ENCODE measurements at places on chromosomes 12 and 14.

DNA sequence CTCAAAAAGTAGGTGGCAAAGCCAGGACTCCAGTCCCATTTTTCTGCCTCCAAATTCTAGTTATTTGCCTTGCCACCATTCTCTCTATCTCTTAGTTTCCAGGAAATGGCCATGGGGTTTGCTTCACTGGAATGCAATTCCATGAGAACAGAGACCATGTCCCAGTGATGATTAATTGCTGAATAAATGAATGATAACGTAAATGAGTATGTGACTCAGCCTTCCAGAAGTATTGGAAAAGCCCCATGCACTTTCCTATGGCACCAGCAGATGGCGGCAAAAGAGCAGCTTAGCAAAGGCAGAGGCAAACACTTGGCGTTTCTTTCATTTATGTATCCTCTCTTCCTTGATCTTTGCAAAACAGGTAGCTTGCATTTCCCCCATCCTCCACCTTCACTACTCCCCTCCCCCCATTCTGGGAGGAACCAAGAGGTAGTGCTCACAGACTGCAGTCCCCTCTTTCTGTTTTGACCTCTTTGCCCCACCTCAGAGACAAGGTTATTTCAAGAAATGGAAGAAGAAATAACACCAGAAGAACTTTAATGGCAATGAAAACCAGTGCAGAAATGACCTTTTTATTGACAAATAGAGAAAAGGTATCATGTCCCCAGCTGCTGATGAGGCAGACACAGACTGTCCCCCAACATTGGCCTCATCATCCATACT is 21.3 kb downstream of the TBX3 start:
- DNase-seq: peak; percentile 86

- DNase-seq: no peak
These were observed 85.5 kb upstream of the NUDT4 start for GRCh38 chr12:93292213-93292612.

GRCh38 chr12:75651342-75651695 is 139.9 kb upstream of the KRR1 start:
- no peak for DNase-seq

DNA sequence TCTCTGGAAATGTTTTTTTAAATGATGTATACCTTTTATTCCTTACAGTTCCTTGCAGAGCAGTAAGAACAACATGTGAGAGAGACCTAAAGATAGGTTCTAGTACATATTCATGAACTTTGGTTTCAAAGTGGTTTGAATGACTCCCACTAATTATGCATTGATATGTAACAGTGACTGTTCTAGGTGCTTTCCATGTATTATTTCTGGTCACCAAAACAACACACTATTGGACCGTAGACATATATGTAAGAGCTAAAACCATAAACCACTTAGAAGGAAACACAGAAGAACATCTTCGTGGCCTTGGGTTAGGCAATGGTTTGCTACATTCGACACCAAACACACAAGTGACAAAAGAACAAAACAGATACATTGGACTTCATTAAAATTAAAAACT is 37.9 kb downstream of the SOX5 start:
- DNase-seq: no peak

DNA sequence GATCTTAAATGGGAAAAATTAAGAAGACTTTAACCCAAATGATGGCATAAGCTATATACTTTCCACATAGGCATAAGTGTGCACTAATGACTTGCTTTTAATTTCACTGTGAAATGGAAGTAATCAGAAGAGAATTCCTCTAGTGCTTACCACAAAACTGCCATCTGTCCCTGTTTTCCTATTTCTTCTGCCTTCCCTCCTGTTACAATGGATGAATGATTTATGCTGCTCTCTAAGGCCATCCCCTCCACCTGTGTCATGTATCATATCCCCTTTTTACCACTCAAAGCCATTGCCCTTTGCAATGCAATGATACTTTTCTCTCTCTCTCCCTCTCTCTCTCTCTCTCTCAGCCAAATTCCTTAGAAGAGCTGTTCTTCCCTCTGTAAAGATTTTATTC is 109.1 kb downstream of the C12orf50 start:
- no peak for DNase-seq

- no peak for DNase-seq
These were observed 111.4 kb downstream of the ZFP36L1 start for GRCh38 chr14:68681256-68682011.

- DNase-seq: peak; percentile 32
These were observed 10.0 kb upstream of the DDX47 start for GRCh38 chr12:12803186-12803585.

DNA sequence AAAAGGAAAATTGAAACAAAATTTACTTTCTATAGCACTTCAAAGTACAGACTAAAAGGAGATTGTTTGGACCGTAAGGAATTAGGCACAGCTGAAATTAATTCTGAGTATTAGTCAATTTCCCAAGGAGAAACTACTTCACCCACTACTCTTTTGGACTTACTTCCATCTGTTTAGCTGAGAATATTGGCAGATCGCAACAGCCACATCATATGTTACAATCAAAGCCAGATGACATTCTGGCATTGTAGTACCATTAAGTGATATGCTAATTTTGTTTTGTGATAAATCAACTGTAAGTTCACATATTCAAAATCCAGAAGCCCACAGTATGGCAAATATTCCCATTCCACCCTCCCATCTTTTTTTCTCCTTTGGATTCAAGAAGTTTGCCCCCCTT is 47.1 kb upstream of the ANKS1B start:
- peak; percentile 37 for DNase-seq

DNA sequence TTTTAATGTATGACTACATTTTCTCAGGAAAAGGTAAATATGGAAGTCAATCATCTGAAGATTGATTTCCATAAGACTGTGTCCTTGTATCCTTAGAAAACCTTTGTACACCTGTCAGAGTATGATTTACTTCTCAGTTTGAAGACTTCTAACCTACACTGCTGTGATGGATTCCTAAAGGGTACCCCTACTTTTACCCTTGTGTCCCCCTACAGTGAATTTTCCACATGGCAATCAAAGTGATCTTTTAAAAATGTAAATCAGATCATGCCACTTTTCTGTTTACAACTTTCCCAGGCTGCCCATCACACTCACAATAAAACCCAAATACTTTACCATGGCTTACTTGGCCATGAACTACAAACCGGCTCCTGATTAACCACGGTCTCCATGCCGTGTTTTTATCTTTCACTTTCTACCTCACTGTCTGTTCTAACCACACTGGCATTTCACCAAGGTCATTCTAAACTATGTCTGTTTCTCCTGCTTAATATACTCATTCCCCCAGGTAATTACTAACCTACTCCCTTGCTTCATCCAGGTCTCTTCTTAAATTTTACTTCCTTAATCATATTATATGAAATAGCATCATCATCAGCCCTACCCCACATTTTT is 8.1 kb downstream of the DNAI7 start:
- no peak for DNase-seq

- no peak for DNase-seq
These were observed 113.9 kb upstream of the FGD4 start for GRCh38 chr12:32285489-32285888.

GRCh38 chr12:88185988-88186387 is 43.9 kb downstream of the TMTC3 start:
- DNase-seq: no peak

DNA sequence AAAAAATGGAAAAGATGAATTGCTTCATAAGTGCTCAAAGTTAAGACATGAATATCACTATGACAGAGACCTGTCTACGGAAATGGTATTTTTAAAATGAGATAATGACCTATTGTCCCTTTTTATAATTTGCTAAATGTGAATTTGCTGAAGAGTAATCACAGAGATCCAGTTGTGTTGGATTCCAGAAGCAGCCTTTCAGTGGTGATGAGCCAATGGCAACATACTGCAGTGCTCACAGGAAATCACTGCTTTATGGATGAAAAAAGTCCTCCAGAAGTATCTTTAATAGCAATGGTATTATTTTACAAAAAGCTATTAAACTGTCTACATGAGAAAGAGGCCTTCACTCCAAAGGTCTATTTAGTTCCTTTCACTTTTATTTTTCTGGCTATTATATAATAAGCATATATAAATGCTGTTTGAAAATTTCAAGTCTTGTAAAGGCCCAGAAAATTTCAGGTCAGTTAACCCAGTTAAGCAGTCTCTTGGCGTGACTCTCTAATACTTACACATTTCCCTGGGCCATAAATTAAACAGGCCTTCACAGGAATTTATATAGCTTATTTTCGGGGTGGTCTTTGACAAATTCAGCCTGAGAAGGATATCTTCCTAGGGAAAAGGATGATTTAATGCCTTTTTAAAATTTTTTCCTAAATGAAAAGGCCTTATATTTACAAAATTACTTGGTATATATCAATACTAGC is 55.4 kb downstream of the KCNJ8 start:
- no peak for DNase-seq

- no peak for DNase-seq
These were observed 263.7 kb upstream of the SEL1L start for GRCh38 chr14:81797315-81797714.

DNA sequence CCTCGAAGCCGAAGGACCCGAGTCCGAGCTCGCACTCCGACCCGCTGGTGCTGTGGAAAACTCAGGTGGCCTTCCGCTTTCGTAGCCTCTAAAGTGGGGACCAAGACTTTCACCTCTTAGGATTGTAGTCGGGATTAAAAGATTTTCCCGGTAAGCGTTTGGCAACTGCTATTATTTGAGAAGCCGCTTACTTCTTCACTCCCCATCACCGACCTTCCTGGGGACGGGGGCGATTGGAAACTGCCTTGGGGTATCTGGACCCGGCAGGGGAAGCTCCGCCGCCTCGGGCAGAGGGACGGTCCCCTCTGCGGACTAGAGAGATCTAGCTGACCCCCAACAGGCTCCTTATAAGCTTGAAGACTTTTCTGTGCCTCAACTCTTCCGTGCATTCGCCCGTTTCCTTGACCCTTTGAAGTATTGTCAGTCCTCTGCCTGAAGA is 659 bp downstream of the TRAFD1 start:
- no peak for DNase-seq

GRCh38 chr14:102819176-102819628 is 42.0 kb downstream of the TRAF3 start:
- DNase-seq: no peak

GRCh38 chr12:89475203-89475990 is 49.2 kb downstream of the GALNT4 start:
- no peak for DNase-seq

- DNase-seq: no peak
These were observed 66.0 kb downstream of the BMP4 start for GRCh38 chr14:53890611-53891101.

DNA sequence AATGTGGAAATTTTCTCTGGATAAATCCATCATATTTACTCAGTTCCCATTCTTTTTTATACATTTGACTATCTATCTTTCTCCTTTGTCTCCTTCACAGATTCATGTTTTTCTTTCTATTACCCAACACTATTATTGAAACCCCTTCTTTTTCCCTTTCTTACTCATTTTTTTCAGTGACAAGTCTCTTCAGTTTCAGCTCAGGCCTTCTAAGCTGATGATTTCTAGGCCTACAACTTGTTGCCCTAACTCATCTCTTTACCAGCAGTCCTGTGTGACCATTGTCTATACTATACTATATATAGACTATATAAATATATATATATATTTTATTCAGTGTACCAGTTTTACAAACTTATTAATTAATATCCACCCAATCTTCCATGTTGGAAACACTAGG is 31.8 kb downstream of the SLC16A7 start:
- no peak for DNase-seq

- DNase-seq: no peak
These were observed 11.4 kb upstream of the NOPCHAP1 start for GRCh38 chr12:104974626-104975290.

DNA sequence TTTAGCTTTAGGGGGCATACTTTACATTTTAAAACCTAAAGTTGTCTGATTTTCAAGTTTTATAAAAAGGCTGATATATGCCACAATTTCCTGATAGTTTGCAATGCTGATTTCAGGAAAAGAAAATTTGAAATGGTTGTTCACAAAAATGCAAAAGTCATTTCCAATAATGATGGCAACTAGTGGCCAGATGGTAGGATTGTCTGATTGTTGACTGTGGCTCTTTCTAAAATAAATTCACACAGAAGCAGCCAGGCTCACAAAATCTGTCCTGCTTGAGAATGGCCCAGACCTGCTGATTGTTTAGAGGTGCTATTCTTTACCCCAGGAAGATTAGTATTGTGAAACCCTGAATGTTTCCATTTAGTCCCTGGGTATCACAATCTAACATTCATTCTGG is 220.3 kb downstream of the NELL2 start:
- no peak for DNase-seq

DNA sequence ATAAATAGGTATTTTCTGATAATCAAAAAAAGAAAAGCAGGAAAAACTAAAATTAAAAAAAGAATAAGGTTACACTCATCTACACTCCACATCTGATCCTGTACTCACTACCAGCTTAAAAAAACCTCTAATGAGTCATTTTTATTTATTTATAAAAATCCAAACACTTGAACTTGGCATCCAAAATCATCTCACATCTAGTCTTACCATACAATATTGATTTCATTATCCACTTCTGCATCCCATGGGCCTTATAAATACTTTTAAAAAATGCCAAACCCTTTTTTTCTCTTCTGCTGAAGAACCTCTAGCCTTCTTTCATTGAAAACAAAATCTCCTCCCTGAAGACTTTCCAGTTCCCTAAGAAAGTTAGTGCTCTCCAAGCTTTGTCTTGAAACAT is 109.7 kb downstream of the TMTC3 start:
- DNase-seq: peak; percentile 20

DNA sequence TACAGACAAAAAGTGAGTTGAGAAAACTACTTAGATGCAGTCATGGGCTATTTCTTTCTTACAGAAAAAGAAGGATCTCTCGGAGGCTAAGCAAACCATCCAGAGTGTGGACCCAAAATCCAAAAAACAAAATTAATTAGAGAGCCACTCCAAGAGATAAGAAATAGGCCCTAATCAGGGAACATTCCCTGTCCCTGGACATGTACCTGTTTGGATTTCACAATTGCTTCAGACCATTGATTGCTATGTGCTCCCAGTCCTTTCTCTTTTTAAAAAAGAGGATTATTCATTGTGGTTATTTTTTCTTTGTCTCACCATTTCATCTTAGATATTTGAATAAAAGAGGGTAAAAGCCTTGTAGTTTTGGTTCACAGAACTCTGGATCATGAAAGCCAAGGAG is 549.9 kb downstream of the ETNK1 start:
- no peak for DNase-seq

DNA sequence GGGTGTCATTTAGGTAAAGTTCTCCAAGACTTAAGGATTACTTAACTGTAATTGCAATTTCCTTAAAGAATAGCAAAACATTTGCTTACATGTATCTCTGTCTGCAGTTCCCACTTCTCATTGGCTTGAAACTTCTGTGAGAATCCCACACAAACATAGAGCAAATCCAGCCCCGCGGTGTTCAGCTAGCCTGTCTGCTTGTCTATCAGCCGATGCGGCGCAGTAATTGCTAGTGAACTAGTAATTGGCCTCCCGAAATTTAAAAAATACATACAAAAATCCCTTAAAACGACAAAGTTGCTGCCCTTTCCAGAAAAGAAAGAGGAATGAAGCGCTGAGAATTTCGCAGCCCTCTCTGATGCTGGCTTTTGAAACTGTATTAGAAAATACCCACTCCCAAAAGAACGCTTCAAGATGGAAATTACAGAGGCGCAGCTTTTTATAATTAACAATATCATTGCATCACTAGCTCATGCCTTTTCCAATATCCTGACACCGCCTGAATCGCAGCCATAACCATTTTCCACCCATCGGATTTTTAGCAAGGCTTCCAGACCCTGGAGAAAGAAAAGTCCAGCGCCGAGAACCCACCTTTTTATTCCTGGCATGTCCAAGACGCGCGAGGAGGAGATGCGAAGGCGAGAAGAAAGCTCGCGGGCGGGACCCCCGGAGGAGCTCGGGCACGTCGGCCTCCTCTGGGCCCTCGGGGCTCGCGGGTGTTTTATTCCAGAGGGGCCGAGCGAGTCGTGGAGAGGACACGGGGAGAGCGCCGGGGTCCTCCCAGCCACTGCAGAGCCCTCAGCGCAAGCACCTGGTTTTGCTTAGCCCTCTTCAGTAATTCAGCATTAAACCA is 646 bp downstream of the FBLN5 start:
- no peak for DNase-seq

Data from AG09319 (cell line).